ENCODE measurements at places on chromosomes 5 and 9.

GRCh38 chr9:94997727-94998126 lies 271.2 kb downstream of the AOPEP start:
- DNase-seq, result no peak

- DNase-seq, result no peak
These were observed 163.4 kb downstream of the TLE4 start for GRCh38 chr9:79735023-79735779.

DNA sequence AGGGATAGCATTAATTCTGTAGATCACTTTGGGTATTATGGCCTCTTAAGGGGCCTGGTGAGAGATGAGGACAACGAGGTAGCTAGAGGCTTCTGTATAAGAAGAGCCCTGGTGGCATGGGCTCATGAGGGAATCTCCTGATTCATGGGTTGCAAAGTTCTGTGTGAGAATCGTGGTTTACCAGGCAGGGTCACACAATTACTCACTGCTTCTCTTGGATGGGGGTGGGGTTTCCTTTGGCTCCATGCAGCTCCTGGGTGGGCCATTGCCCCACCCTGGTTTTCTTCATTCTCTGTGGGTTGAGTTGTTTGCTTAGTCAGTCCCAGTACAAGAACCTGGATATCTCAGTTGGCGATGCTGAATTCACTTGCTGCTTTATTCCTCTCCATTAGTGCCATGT lies 30.9 kb upstream of the TNFSF15 start:
- DNase-seq, result no peak

DNA sequence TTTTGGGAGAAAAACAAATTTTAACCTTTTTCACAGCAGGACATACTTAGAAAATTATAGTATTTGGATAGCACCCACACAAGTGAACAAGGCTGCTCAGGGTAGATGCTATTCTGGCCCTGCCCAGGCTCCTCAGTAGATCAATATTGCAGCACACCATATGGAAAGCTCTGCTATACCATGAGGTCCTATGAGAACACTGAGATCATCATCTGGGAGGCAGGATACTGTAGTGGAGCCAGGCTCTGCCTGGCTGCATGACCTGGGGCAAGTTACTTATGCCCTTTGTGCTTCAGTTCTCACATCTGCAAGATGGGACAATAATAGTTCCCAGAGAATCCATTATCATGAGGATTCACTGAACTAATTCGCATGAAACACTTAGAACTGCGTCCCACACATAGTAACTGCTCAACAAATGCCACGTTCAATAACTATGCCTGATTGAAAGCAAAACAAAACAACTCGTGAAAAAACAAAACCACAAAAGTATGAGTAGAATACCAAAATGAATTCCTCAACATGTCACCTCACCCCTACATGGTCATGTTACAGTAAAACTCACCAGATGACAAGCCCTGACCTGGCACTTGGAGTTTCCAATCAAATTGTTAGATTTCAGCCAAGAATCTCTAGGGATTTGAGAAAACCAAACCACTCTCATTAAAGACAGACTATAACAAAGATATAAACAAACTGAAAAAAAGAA lies 31.9 kb downstream of the ARSB start:
- no peak for DNase-seq

GRCh38 chr9:104988539-104988938 lies 60.6 kb upstream of the ABCA1 start:
- no peak for DNase-seq

GRCh38 chr5:171938358-171938757 lies 68.1 kb downstream of the FBXW11 start:
- DNase-seq, result no peak

GRCh38 chr5:178203670-178204181 lies 607 bp upstream of the HNRNPAB start:
- DNase-seq, result no peak

- DNase-seq, result no peak
These were observed 11.2 kb downstream of the IRX2 start for GRCh38 chr5:2740051-2740875.

Data from esophagus squamous epithelium (tissue), 5 donors.